ENCODE measurements at places on chromosomes 6 and 20. TPM values are rescaled to one million over a fixed set of nuclear protein-coding genes. Genes with fewer than 3 reads are reported as not detected.

Gene PRR18
- total RNA-seq: not detected

Gene LRFN2
- total RNA-seq: 0.56 TPM

Gene FGD2
- not detected for total RNA-seq

GRCh38 chr6:2480267-2480966 lies 235.0 kb upstream of the GMDS start:
- no peak overlapping the region for H3K27ac ChIP-seq
- peaks cover 2% of the 10 kb centered on the region for H3K27me3 ChIP-seq
- no peak overlapping the region for H3K4me3 ChIP-seq

DNA sequence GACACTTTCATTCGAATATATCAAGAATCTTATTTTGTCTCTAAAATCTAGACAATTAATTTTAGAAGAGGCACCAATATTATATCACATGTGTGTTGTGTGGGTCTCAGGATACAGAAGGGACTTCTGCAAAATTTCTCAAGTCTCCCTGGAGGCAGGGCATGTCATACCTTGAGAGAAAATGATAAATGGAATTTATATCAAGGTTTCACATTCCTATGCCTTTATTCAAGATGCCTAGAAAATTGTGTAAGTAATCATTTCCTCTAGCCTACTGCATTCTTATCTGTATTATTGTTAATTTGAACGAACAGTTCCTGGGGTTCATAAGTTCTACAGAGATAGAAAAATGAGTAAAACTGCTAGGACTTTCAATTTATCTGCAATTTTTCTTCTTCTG lies 1247.9 kb downstream of the GRIK2 start:
- H3K4me3 ChIP-seq: no peak overlapping the region
- no peak overlapping the region for H3K27ac ChIP-seq
